ENCODE measurements at places on chromosomes 4 and X.

DNA sequence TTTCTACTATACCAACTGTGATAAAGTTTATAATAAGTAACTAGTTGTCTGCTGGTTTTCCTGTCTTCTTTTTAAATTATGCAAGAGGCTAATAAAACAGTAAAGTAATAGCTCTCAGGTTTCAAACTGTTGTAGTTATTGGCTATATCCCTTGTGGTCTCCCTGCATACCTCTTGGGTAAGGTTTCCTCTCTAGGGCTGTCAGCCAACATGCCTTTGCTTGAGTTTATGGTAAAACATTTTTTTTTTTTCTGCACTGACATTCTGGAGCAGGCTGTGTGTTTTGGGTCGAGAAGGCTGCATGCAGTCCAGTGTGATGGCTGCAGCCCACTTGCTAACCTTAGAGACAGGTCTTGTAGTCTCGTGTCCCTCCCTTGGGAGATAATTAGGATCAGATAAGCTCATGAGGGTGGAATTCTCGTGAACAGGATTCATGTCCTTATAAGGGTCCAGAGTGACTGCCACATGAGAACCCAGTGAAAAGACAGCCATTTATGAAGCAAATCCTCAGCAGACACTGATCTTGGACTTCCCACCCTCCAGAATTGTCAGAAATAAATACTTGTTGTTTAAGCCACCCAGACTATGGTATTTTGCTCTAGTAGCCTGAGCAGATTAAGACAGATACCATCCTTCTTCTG lies 831.2 kb downstream of the CCSER1 start:
- DNase-seq: peak; percentile 85

DNA sequence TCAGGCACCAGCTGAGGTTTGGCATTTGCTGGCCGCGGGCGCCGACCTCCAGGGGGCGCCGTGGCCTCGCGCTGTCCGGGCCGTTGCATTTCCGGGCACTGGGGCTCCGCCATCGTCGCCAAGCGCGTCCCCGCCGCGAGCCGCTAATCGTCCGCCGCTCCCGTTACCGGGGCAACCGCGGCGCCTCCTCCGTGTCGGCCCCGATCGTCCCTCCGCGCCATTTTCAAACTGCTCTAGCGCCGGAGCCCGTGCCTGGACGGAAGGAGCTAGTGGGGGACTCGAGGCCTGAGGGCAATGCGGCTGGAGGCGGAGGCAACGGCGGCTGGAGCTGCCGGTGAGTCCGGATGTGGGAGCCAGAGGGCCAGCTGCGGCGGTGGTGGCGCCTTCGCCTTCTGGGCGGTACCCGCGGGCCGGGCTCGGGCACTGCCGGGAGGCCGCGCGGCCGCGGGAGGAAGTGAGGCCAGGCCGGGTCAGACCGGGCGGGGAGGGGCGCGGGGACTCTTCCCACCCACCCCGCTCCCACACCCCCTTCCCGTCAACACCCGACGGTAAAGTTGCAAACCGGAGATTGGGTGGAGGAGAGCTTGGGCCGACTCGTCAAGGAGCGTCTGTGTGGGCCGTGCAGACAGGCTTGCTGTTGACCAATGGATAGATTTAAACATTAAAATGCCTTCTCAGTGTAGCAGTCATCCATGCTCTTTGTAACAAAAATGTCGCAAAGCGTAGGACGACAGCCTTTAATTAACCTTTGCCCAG lies at the start of gene CEP135:
Gene CEP135 (plus strand): TSS at position 220 of the 756 bp plus-strand sequence. CDS start 3,186 bp downstream, outside the sequence.
- peak; percentile 94 for DNase-seq

DNA sequence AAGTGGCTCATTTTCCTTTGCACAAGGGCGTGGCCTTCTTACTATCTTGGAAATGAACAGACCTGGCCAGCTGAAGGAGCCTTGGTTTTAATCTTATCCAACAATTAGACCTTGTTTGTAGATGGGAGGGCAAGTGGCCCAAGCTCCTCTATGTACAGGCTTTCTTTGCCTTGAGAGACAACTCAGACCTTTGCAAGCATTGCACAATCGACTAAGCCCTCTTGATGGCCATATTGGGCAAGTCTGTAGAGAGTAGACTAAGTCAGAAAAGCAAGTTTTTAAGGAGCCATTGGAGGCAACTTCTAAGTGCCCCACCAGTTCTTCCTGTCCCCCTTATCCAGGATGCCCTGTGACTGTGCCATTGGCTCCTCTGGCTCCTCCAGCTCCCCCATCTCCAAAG lies 7.0 kb upstream of the NAF1 start:
- no peak for DNase-seq

DNA sequence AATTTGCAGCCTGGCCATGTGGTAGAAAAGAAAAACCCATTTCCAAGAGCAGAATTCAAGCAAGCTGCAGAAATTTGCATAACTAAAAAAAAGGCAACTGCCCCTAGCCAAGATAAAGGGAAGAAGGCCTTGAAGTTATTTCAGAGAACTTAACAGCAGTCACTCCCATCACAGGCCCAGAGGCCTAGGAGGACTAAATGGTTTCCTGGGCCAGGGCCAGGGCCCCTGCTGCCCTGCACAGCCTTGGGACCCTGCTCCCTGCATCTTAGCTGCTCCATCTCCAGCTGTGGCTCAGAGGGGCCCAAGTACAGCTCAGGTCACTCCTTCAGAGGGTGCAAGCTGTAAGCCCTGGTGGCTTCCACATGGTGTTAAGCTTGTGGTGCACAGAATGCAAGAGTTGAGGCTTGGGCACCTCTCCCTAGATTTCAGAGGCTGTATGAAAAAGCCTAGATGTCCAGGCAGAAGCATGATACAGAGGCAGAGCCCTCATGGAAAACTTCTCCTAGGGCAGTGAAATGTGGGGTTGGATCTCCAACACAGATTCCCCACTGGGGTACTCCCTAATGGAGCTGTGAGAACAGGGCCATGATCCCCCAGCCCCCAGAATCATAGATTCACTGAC lies 6.7 kb upstream of the MID2 start:
- no peak for DNase-seq

GRCh38 chrX:44903830-44904530 lies 31.0 kb downstream of the KDM6A start:
- DNase-seq: no peak

GRCh38 chrX:123077631-123078030 lies 106.4 kb upstream of the GRIA3 start:
- no peak for DNase-seq

GRCh38 chr4:174156239-174156826 lies 127.1 kb downstream of the FBXO8 start:
- peak; percentile 48 for DNase-seq

DNA sequence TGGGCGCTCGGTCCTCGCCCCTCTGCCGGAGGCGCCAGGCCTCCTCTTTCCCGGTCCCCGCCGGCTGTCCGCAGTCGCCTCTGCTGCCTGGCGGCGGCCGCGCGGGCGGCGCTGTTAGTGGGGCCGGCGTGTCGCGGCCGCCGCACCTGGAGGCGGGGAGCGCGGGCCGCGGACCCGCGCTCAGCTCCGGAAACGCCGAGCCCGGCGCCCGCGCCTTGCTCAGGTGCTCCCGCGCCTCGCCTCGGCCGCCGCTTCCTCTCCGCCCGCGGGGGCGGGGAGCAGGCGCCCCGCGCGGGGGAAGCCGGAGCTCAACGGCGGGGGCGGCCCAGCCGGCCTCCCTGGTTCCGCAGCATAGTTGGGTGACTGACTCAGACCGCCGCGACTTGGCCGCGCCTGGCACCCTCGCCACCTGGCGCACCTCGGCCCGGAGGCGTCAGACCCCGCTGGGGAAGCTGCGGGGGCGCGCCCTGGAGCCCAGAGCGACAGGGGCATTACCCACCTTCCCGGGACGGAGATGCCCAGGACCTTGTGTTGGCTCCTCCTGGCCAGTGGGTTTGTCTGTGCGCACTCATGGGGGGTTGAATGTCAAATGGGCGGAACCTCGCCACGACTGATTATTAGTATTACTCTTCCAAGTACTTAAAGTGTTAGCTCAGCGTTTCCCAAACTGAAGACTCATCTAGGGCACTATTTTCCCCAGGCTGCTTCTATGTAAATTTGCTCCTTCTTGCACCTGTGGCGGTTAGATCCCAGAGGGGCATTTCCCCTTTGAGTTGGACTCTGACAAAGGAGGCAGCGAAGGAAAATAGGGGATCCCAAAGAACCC lies at the start of gene ARAP2:
Gene ARAP2 (minus strand): TSS at position 258 of the 826 bp plus-strand sequence. CDS start 15,028 bp downstream, outside the sequence.
- DNase-seq: peak; percentile 88

DNA sequence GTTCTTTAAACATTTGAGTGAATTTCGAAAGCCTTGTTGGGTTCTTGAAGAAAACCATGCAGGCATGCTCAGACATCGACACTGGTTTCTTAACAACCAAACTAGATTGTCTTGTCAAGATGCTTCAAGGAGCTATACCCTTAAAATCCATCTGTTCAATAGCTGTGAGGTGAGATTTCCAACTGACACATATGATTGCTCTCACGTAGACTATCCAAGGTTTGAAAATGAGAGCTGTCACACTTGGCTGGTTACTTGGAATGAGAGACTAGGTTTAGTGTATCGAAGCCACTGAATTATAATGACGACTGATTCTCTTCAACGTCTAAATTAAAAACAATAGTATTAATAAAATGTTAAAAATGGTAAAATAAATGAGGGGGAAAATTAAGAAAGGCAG lies 2725.5 kb downstream of the ARAP2 start:
- peak; percentile 45 for DNase-seq

Measured in kidney tubule cell (primary cell).